ENCODE measurements at places on chromosomes 1 and 21.

DNA sequence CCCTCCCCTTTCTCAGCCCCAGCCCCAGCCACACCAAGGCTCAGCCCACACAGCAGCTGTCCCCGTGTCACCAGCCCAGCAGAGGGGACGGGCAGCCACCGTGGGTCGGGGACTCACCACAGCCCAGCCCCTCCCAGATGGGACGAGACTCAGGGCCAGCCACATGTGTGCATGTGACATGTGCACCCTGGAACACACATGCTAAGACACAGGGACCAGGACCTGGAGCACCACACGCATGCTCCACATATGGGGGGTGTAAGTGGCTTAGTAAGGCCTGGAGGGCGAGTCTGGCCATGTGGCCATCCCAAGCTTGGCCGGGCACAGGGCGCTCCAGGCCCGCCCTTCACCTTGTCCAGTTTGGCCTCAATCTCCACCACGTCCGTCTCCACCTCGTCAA lies 4.0 kb downstream of the ACAP3 start:
- no peak for DNase-seq

DNA sequence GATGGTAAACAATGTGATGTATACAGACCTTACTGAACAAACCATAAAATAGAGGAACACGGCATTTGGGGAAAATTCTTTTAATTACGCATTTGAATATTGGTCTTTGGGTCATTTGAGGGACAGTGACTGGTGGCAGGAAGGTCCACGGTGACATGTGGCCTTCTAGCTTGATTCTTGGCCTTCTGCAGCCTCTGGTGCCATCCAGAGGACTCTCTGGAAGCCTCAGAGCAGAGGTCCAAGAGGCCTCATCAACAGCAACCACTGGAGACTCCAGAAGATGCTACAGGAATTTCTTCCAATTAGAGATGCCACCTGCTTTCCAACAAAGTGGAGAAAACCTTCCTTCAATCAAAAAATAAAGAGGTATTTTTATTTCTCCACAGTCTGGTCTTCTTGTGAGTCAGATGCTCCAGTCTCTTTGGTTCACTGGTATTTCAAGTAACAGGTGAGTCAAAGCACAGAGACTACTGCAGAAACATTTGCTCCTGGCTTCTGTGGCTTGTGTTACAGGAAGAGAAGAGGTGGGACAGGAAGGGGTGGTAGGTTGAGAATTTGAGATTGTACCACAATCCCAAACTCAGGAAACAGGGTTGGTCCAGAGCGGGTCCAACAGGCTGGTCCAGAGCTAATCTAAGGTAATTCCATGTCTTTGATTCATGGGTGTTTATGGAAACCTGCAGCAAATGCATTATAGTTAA lies 2.7 kb upstream of the F5 start:
- DNase-seq, result peak; percentile 60

DNA sequence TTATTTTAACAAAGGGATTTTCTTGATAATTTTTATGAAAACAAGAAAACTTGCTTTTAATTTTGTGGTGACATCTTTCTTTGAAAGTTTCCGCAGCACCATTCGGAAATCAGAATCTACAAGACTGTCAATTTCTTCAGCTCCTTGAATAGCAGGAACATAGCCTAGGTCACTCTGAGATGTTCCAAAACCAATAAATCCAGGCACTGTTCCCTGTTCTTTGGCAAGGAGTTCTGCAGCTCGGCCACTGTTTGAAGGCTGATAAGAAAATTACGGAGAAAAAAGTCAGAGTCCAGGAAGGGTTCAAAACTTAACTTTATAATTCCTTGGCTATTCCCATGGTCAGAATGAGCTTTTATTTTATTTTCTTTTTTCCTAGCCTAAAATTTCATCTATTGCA lies 6.0 kb downstream of the LTN1 start:
- DNase-seq, result no peak

GRCh38 chr1:51009381-51009780 lies 39.3 kb downstream of the CDKN2C start:
- no peak for DNase-seq

- no peak for DNase-seq
Measured at GRCh38 chr1:185645686-185646085, 88.5 kb upstream of the HMCN1 start.

DNA sequence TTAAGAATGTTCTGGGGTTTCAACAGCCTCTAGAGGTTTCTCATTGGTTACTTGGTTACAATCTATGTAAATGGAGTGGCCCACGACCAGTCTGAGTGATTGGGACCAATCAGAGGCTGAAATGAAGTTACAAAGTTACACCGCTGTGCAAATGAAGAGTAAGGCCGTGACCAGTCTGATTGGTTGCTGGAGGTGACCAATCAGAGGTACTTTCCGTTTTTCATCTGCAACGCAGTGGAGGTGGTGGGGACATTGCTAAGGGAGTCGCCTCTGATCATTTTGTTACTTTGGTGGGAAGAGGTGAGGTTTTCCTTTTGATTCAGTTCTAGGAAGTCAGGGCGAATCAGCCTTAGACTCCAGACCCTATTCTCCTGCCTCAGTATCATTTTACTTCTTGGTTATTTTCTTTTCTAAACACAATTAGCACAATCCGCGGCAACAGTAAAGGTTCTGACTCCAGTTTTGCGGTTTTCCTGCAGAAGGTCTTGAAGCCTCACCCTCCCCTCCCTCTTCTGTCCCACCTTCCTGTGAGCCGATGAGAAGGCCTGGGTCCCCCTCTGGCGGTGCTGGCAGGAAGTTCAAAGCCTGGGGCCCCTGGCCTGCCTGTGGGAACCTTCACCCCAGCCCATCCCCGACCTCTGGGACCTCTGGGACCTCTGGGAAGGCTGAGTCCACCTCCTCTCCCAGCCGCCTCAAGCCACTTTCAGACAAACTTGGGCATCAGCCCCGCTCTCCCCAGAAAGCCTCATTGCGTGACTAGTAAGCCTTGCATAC lies 38.7 kb upstream of the TTC34 start:
- DNase-seq, result no peak

GRCh38 chr1:22104094-22104493 lies 38.8 kb downstream of the WNT4 start:
- DNase-seq, result no peak

GRCh38 chr1:20486457-20487235 lies 636 bp upstream of the CAMK2N1 start:
- DNase-seq, result peak; percentile 81
